Nephron progenitor cell (in vitro differentiated cells): ENCODE measurements at places on chromosomes 1 and 21.

GRCh38 chr21:39479164-39479813 is 27.5 kb downstream of the SH3BGR start:
- no peak for DNase-seq

- DNase-seq, result no peak
Measured at GRCh38 chr1:231722356-231722755, 95.8 kb downstream of the DISC1 start.

GRCh38 chr1:20322081-20322824 is 31.6 kb downstream of the VWA5B1 start:
- no peak for DNase-seq

- DNase-seq, result no peak
Measured at GRCh38 chr1:67997746-67998145, 52.7 kb downstream of the DIRAS3 start.

DNA sequence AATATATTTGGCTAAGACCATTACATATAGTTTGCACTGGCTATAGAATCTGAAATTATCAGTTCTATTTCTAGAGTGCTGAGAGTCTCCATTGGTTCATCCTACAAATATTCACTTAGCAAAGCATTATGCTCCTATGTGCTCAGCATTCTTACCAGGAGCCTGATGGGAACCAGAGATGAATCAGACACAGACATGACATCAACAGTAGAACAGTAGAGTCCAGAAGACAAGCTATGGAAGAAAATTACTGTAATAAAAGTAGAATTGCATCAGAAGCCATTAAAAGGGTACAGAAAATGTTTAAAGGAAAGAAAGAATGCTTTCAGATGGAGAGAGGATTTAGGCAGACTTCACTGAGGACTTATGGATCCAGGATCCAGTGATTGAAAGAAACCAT is 271.7 kb upstream of the SNX7 start:
- no peak for DNase-seq

- no peak for DNase-seq
Measured at GRCh38 chr1:149934356-149934755, 2.3 kb downstream of the MTMR11 start.

- DNase-seq, result no peak
Measured at GRCh38 chr1:47618222-47618720, 180.4 kb downstream of the FOXD2 start.

GRCh38 chr1:43460988-43461693 is 7.4 kb upstream of the HYI start:
- DNase-seq, result no peak

DNA sequence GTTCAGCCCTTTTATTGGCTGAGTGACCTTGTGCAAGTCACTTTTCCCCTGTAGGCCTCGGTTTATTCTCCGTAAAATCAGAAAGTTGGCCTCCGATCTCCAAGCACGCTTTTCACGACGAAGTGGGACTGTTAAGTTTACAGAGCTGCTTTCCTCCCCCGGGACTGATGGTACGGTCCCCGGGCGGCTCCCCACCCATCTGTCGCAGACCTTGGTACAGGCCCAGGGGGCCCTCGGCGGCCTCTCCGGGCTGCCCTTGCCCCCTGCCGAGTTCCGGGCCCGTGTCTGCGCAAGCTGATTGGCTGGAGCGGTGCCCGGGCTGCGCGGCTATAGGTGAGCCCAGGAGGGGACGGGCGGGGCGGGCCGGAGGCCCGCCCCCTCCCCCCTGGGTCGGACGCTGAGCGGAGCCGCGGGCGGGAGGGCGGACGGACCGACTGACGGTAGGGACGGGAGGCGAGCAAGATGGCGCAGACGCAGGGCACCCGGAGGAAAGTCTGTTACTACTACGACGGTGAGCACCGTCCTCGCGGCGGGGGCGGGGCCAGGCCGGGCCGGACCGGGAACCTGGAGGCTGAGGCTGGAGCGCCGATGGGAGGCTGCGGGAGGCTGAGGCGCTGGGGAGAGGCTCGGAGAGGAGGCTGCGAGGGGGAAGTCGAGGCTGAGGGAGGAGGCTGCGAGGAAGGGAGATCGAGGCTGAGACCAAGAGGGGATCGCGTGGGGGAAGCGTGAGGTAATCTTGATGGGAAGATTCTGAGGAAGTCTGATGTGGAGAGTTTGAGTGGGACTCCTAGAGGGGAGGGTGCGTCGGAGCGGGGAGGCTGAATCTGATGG is at the start of gene HDAC1:
HDAC1 (plus strand) TSS at position 376 of the 831 bp plus-strand sequence; CDS start at position 463, 87 bp downstream.
- DNase-seq, result peak; percentile 91

DNA sequence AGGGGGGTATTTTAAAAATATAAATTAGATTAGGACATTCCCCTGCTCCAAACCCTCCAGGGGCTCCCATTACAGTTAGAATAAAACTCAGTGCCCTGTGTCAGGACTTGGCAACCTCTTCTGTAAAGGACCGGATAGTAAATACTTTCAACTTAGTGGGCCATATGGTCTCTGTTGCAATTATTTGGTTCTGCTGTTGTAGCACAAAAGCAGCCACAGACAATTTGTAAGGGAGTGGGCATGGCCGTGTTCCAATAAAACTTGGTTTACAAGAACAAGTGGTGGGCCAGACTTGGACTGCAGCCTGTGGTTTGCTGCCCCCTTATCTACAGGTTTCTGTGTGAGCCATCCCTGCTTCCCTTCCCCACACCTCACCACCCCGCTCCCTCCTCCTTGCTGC is 92.0 kb downstream of the ACTL8 start:
- DNase-seq, result no peak

DNA sequence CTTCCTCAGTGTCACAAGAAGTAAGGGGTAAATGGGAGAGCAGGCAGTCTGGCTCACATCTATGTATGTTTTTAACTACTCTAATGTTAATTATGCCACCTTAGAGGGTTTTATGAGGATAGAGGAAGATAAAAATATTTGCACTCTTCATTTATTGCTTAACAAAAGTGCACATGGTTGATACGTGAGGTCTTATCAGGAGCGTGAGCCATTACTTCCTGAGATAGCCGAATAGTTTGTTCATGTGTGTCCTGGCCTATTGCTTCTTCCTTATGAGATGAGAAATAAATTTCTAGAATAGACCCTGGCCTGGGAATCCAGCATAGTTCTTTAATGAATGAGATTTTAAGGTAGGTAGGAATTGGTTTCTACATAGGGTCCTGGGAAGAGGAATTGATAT is 471.1 kb upstream of the B3GALT2 start:
- DNase-seq, result no peak

GRCh38 chr1:155126556-155127104 is 1.0 kb upstream of the EFNA1 start:
- DNase-seq, result peak; percentile 61

DNA sequence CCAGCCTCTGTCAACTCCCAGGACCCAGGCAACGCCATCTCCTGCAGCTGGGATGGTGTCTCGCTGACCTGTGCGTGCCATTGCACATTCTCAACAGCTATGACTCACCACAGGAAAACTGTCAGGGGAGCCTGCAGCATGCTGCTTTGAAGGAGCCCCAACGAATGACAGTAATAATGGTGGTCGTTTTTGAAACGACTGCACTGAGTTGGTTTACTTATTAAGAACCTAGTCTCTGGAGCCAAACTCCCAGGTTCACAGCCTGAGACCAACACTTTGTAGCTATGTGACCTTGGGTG is 21.6 kb downstream of the TCEA3 start:
- no peak for DNase-seq

GRCh38 chr1:163170975-163171676 is 31.6 kb downstream of the RGS5 start:
- DNase-seq, result no peak

DNA sequence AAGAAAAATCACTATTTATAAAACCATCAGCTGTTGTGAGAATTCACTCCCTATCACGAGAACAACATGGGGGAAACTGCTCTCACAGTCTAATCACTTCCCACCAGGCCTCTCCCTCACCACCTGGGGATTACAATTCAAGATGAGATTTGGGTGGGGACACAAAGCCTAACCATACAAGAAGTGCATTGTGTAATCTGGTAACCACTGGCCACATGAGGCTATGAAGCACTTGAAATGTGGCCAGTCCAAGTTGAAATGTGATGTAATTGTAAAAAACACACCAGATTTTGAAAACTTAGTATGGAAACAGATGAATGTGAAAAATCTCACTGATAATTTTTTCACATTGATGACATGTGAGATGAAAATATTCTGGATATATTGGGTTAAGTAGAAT is 293.8 kb downstream of the TTLL7 start:
- no peak for DNase-seq

- DNase-seq, result no peak
Measured at GRCh38 chr1:53942127-53942957, 3.2 kb downstream of the IFT25 start.

DNA sequence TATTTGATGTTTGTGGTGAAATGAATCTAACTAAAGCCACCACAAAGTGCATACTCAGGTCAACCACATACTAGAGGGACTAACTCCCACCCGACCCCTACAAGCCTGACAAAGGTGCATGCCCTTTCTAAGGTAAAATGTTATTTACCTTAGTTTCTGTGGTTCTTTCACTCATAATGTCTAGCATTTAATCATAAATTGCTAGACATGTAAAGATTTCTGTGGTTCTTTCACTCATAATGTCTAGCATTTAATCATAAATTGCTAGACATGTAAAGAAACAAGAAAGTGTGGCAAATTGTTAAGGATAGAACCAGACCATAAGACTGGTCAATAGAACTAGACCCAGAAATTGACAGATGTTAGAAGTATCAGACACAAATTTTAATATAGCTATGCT is 193.0 kb upstream of the PBX1 start:
- no peak for DNase-seq

GRCh38 chr21:41460578-41461527 is 34.8 kb downstream of the MX1 start:
- DNase-seq, result peak; percentile 67

GRCh38 chr1:114286960-114287359 is 133.3 kb upstream of the SYT6 start:
- no peak for DNase-seq

DNA sequence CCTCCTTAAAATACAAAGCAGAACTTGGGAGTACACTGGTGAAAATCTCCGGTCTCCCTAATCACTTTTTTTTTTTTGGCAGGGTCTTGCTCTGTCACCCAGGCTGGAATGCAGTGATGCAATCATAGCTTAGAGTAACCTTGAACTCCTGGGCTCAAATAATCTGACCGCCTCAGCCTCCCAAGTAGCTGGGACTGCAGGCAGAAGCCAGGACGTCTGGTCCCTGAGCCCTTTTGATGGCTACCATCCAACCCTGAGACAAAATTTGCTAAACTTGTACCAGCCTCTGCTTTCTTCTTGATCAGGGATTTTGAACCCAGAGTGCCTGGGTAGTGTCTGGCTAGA is 4.1 kb downstream of the L1TD1 start:
- peak; percentile 8 for DNase-seq

DNA sequence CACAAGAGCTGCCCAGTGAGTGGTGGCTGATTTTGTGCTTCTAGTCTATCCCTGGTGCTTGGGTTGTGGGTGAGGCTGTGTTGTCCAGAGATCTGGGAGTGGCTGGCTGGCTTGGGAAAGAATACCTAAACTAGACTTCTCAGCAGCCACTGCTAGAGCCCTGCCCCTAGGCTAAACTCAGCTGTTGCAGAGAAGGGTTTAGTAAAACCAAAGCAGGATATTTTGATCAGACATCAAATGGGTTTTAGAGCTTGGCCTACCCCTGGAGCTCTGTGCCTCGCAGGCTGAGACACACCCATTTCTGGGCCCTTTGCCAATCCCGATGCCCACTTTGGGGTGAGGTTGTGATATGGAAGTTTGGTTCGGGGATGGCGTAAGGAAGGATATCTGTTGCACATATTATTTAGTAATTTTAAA is 88.5 kb downstream of the UCK2 start:
- no peak for DNase-seq

GRCh38 chr1:226884116-226884625 is 13.8 kb downstream of the PSEN2 start:
- DNase-seq, result no peak

DNA sequence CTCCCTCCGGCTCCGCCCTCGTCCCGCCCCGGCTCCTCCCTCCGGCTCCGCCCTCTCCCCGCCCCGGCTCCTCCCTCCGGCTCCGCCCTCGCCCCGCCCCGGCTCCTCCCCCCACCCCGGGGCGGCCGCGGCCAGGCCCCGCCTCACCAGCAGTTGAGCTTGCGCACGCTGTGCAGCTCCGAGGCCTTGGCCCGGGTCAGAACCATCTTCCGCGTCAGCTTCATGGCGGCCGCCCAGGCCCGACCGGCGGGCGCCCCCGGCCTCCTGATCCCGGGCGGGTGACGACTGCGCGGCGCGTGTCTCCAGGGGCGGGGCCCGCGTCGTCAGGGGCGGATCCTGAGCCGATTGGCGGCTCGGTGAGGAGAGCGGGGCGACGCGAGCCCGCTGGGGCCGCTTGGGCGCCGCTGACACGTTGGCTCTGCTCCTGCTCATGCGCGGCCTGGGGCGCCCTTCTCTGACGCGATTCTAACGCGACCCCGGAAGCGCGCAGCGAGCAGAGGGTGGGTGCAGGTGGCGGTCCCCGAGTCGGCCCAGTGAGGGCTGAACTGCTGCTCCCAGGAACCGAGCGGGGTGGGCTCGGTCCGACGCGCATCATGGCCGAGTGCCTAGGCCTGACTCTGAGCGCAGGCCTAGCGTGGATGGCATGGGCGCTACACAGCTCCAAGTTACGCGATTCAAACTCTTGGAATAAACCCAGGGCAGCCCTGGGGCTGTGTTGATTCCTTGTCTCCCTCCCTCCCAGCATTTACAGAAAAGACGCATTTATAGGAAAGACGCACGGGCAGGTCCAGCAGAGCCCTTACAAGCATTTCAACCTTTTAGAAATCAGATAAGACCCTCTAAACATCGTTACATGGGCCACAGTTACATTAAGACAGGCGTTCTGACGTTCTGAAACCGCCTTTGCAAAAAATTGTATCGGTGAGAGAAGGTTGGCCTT is at the start of gene CFAP410:
CFAP410 (minus strand) TSS at position 420 of the 940 bp plus-strand sequence; CDS start at position 224, 196 bp downstream.
- DNase-seq, result peak; percentile 96

DNA sequence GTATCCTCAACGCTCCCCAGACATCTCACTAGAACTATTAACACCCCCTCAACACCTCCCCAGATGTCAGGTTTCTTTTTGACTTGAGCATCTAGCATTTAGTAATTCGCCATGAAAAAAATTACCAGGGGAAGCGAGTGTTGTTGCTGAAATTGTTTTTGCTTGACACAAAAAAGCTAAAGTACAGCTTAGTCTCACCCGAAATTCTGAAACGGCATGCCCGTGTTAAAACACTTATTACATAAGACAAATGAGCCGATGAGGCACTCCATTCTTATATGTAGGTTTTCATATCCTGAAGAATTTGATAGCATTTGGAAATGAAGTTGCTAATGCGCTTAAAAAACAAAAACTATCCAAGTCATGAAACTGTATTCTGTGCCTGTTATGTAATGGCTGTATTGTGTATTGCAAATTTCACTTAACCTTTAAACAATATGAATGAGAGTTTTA is 1.3 kb upstream of the NRIP1 start:
- DNase-seq, result no peak

DNA sequence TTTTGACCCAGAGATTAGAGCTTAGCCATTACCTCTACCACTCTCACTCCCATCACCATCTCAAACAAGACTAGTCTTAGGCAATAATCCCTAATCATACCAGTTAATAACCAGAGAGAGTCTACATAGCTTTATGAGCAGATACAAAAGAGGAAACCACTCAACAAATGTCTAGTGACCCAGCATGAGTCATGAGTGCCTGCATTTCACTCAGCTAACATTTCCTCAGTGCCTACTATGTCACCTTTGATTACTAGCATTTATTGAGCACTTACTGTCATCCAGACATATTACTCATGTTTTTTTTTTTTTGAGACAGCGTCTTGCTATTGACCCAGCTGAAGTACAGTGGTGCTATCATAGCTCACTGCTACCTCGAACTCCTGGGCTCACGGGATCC is 35.9 kb upstream of the GALNT2 start:
- no peak for DNase-seq
